ENCODE measurements at places on chromosomes 13 and 19.

DNA sequence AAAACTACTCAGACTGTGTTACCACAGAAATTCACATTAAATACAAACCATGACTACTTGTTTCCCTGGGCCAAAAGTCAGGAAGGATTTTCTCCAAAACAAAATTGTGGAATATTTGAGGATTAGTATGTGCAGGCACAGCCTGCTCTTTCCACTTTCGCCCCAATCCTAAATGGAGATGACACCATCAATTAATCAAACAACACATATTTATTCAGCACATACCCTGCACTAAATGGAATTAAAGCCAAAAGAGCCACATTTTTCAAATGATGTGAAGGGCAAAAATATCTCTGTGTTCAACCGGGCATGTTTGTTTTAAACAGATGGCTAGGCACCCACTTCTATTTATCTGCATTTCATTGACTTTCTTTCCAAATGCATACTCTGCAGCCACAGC, 523.1 kb downstream of the DCT start:
- DNase-seq: no peak

GRCh38 chr13:69866555-69866954, 241.1 kb upstream of the ATXN8OS start:
- no peak for DNase-seq

DNA sequence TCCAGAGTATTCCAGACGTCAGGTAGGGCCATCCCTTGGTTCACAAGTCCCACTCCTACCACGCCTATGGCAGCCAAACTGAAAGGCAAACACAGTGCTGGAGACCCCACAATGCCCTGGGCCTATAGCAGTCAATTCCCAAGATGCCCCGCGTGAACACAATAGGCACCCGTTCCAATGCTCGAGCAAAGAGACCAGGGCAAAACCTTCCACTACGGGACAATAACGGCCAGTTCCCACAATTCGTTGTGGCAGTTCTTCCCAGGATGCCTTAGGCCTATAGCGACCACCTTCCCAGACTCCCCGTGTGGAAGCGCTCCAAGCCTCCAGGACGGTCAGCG, 538 bp downstream of the ZNF428 start:
- peak; percentile 36 for DNase-seq

GRCh38 chr13:26909477-26909876, 148.9 kb upstream of the GPR12 start:
- no peak for DNase-seq

- DNase-seq: peak; percentile 74
Measured at GRCh38 chr19:35114353-35115176, 1.1 kb upstream of the FXYD3 start.

- DNase-seq: no peak
Measured at GRCh38 chr13:111401755-111402154, 81.3 kb downstream of the TEX29 start.

DNA sequence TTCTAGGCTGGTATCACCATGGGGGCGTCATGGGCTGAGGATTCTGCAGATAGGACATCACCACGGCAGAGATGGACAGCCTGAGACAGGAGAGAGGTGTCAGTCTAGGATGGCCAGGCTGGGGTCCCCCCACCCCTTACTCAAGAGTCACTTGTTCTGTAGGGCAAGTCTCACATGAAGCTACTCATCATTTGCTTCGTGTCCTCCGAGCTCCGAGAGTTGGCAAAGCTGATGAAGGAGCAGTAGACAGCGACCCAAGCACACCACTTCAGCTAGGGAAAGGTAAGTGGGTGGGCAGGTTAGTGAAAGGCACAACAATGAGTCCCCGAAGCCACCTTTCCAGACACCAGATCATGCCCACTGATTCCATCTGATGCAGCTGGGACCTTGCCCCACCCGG, 1.7 kb downstream of the WDR83 start:
- DNase-seq: no peak

- DNase-seq: no peak
Measured at GRCh38 chr19:14616407-14616806, 33.5 kb downstream of the CLEC17A start.

- no peak for DNase-seq
Measured at GRCh38 chr19:52351512-52351911, 15.5 kb downstream of the ZNF610 start.

GRCh38 chr19:9586764-9587163, 2.5 kb upstream of the ZNF121 start:
- peak; percentile 66 for DNase-seq

DNA sequence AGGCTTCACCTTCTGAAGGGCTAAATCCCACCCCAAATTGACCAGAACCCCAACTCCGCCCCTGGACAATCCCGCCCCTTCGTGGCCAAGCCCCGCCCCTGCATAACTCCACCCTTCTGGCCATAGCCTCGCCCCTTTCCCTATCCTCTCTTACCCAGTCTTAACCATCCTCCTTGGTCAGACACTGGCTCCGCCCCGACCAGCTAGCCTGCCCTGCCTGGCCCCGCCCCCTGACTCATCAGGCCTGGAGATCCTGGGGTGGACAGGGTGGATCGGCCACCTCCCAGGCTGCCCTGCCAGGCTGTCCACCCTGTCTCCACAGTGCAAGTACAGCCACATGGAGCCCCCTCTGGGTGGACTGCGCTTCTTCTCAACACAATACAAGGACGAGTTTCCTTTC, 8.0 kb upstream of the ZNF358 start:
- no peak for DNase-seq

DNA sequence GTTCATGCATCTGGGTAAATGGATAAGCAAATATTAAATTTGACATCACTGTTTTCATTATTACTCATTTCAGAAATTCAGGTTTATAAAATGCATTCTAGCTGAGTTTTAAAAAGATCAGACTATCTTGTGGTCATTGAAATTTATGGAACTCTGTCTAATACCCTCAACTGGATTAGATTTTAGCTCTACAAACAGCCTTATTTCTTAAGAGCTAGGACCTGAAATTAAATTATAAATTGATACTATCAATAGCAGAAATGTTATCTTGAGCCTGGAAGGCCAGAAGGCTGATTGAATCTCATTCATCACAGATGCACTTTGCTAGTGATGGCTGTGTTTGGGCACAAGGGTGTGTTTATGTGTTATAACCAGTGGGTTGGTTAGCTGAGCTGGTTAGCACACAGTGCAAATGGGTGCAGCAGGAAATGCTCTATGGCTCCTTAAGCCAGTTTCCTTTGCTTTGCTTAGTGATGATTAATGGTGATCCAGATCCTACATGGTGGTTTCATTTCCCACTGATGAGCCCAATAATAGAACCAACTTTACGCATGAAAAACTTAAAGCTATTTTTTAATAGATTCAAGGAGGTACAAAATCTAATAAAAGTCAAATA, 310.8 kb upstream of the KLF12 start:
- DNase-seq: no peak
